ENCODE measurements at places on chromosomes 16 and 17.

- no peak for DNase-seq
These were observed 27.0 kb downstream of the RSL1D1 start for GRCh38 chr16:11824362-11824761.

- no peak for DNase-seq
These were observed 29.6 kb downstream of the NGFR start for GRCh38 chr17:49524473-49525359.

DNA sequence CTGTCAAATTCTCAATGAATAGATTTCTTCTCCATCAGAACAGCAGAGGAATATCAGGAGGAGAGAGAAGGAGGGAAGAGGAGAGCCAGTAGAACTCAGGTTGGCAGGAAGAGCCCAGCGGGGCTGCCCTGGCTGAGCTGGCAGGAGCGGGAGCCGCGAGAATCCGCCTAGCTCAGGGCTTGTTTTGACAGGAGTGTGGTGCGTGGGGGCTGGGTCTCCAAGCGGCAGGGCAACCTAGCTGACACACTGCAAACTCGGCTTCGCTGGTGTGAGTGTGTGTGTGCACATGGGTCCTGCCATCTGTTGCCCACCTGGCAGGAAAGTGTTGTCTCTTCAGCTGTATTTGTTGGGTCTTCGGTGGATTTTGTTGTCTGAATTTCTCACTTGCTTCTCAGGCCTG, 27.9 kb upstream of the BCAR1 start:
- no peak for DNase-seq

- DNase-seq: no peak
These were observed 173.6 kb downstream of the PRKCA start for GRCh38 chr17:66476014-66476413.

DNA sequence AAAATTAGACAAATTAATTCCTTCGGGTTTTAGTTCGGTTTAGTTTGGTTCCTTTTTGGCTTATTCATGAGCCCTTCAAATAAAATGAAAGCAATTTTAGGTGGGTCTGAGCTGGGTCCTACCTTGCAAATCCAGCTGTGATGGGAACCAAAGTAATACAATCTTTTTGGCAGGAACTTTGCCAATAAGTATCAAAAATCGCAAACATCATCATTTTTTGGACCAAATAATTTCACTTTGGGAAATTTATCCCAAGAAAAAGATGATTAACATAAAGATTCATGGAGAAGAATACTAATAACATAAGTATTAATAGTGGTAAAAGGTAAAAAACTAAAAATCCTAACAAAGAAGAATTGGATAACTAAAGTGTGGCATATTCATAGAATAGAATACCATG, 67.8 kb upstream of the MYOCD start:
- no peak for DNase-seq

- DNase-seq: no peak
These were observed 68.5 kb downstream of the WWP2 start for GRCh38 chr16:69830534-69831211.

GRCh38 chr17:69480245-69480644, 65.7 kb downstream of the MAP2K6 start:
- no peak for DNase-seq

DNA sequence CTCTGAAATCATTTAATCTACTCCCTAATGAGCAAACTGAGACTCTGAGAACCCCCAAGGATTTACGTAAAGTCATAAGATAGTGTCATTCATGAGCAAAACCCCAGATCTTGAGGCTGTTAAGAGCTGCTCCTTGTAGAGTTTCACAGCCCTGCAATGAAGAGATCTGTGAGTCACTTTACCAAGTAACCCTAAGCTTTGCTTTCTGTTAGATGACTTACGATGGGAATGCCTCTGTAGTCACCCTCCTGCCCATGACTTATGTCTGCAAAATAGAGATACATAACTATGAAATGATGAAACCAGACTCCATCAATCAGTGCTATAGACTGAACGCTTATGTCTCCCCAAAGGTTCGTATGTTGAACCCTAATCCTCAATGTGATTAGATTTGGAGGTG, 117.7 kb downstream of the HS3ST3A1 start:
- DNase-seq: no peak

DNA sequence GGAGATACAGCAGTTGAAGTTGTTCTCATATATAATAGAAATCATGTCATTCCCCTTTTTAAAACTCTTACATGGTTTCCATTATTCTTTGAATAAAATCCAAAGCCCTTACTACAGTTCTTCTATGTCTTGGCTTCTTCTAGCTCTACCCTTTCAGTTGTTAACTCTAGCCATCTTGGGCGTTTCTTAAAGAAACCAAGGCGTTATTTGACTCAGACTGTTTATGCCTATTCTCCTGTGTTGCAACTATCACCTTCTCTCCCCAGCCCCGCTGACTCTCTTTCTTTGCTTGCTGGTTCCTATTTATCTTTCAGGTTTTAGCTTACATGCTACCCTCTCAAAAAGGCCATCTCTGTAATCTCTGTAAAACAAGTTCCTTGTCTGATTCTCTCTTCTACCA, 32.7 kb downstream of the NFATC3 start:
- DNase-seq: no peak

- DNase-seq: no peak
These were observed 2.7 kb downstream of the NUFIP2 start for GRCh38 chr17:29291163-29291752.

DNA sequence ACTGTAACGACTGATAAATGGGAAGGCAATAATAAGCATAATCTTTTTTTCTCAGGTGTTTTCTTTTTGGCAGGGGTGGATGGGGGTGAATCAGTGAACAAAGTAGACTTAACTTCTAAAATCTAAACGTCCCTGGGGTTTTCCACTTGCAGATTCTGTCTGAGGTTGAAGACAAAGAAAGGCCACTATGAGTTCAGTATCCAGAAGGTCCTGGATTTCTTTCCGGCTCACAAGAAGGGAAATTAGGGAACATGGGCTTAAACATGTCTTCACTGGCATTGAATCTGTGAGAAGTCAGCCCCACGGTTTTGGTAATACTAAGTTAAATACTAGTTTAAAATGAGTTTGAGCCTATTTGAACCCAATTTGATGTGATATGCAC, 67.8 kb downstream of the CMC2 start:
- DNase-seq: no peak

DNA sequence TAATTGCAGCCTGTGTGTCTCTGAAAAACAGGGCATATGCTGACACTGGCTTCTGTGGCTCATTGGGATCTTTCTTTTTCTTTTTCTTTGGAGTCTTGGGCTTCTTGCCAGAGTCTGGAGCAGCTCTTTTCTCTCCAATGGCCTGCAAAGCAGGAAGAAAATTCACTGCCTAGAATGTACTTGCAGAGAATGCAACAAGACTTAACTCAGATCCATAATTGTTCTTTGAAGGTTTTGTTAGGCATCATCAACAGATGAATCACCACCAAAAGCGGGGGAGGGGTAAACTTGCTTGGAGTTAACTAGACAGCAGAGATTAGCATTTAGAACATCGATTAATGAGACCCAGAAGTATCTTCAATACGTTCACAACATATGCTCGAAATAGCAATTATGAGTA, 100.9 kb downstream of the TOX3 start:
- no peak for DNase-seq

GRCh38 chr16:9428355-9429005, 337.0 kb downstream of the HAPSTR1 start:
- no peak for DNase-seq

DNA sequence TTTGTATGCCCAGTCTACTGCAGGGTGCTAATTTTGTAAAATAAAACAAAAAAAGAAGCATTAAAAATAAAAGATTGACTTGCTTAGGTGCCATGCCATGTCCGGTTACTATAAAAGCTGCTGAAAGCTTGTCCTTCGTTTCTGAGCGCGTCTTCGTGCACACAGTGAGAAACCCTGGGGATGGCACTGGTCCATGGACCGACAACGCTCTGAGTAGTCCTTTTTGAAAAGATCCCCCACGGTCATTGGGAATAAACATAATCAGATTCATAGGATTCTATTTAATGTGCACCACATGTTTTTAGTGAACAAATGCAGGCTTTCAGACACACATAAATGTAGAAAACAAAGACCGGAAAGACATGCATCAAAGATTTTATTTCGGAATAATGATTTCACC, 146.3 kb downstream of the XYLT1 start:
- no peak for DNase-seq

GRCh38 chr17:6408276-6408675, 26.6 kb downstream of the AIPL1 start:
- DNase-seq: no peak

GRCh38 chr17:65062171-65062915, 5.8 kb upstream of the GNA13 start:
- DNase-seq: no peak

GRCh38 chr16:11296351-11296705, 15.2 kb upstream of the PRM1 start:
- no peak for DNase-seq

DNA sequence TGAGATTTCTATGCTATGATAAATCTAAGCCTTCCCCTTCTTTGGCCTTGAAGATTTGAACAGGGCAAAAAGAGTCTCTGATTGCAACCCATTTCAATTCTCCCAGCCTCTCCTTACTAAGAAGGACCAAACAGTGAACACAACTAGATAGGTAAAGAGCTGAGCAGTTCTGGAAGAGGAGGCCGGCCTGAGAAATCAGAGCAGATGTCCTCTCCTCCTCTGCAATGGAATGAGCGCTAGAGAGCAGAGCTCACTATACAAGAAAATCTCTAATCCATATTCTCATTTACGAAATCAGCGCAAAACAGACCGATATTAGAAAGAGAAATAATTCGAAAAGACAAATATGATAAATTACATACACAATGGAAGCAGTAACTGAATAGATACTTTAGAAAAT, 124.2 kb downstream of the CDK5R1 start:
- DNase-seq: no peak

GRCh38 chr17:17172001-17172939, 33.9 kb downstream of the PLD6 start:
- no peak for DNase-seq

DNA sequence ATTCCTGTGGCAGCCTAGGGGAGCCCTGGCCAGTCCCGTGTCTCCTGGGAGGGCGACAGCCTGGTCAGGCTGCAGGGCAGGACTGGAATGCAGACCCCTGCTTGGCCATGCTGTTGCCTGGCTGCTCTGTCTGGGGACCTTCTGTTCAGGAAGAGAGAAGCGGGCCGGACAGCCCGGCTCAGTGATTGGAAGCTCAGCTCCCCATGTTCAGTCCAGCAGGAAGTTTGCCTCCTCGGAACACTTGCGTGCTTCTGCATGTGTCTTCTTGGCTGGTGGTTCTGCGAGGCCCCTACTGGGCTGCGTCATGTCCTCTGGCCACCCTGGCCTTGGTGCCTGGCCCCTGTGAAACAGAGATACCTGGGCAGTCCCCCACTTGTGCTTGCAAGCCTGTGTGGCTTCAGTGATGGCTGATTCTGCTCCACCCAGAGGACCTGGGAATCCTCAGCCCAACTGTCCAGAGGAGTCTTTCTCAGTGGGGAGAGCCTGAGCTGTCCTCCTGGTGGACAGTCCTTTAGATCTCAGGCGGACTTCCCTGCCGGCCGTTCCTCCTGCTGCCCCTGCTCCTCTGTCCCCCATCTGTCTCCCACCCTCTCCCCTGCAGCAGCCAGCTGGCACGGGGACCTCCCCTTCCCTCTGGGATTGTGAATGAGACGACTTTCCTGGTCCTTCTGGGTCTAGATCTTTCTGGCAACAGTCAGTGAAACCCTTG, 279.5 kb downstream of the SEC14L1 start:
- DNase-seq: no peak

- no peak for DNase-seq
These were observed 8.8 kb upstream of the FASN start for GRCh38 chr17:82106688-82107305.

DNA sequence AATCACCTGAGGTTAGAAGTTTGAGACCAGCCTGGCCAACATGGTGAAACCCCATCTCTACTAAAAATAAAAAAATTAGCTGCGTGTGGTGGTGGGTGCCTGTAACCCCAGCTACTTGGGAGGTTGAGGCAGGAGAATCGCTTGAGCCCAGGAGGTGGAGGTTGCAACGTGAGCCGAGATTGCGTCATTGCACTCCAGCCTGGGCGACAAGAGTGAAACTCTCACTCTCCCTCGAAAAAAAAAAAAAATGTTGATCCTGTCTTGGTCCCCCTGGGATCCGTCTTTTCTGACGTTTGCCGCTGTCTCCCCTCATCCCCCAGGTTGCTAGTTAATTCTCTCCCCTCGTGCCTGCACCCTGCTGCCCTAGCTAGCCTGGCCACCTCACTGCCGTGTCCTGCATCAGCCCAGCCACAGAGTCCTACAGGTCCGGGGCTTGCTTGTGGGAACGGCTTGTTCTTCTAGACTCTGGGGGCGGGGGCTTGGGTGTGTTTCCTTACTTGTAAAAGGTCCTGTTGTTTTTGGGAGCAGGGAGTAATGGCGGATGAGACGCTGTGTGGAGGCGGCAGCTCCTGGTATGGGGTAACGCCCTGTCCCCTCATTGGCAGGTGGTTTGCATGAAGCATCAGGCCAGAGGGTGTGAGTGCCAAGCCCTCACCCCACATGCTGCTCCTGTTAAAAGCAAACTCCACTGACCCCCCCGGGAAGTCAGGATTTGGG, 44.6 kb downstream of the PGS1 start:
- no peak for DNase-seq

DNA sequence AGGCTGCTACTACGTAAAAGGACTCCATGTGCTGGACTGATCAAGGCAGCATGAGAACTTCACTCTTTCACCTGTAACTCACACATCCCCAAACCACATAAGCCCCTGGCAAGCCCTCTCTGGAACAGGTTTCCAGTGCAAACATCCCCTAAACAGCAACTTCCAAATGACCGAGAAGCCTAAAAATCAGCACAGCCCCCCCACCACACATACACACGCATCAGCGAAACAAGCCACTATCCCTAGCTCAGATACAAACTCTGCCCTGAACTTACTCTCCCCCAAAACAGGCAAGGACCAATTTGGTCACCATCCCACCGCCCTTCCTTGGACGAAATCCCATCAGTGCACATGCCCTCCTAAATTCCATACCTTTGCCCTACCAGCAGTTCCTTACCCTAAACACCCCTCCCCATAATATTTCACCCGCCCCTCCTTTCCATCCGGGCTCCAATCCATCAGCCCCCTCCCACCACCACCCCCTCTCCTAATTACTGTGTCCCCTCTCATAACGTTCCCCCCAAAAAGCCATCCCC, 735 bp downstream of the LSM12 start:
- DNase-seq: no peak

DNA sequence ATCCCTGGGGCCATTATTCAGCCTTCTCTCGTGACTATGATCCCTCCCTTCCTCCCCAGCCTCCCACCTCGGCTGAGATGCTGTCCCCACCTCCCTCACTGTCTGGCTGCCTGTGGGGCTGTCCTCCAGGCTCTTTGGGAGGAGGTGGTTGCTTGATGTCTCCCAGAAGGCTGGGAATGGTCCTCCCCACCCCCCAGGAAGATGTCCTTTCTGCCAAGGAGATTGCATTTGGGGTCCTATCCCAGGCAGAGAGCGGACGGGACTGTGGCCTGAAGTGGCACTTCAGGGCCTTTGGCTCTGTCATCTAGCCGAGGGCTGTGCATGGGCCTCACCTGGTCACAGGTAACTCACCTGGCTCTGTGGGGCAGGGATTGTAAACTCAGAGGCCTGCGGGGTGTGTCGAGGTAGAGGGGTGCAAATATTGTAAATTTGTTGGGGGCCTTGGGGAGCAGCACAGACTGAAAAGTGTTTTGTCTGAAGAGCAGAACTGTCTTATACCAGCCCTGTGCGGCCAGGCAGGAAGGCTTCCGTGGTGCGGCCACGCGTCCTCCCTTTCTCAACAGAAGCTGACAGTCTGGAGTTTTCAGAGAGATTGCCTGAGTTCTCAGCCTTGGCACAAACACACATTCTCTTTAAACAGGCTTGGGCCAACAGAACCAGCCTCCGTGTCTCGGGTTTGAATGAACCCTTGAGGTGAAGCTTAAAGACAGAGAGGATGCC, 177.9 kb downstream of the SEC14L1 start:
- no peak for DNase-seq

Data from activated T-helper 1 cell treated with anti-CD3 and anti-CD28 coated beads, Interleukin-2, amount 50 U/mL, for 16 hours (primary cell).